Colonic mucosa (tissue), 4 donors: ENCODE measurements at places on chromosomes 7 and 10.

- peak; percentile 74 for DNase-seq
Measured at GRCh38 chr10:12806228-12807095, 195.1 kb downstream of the CCDC3 start.

DNA sequence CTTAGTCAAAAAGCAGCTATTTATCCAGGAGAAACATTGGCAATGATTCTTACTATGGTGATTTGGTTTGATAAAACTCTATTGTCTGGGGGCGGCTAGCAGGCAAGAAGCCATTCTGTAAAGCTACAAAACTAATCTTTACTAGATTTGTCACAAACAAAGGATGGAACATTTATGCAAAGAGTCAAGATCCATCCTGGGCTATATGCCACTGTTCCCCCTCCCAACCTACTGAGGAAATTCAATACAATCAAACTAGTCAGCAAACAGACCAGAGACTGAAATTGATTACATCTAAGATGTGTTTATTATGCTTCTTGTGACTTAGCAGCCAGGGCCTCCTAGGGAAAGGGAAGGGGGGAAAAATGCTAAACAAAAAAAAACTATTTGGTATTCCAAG lies 397.6 kb downstream of the GPAM start:
- no peak for DNase-seq

DNA sequence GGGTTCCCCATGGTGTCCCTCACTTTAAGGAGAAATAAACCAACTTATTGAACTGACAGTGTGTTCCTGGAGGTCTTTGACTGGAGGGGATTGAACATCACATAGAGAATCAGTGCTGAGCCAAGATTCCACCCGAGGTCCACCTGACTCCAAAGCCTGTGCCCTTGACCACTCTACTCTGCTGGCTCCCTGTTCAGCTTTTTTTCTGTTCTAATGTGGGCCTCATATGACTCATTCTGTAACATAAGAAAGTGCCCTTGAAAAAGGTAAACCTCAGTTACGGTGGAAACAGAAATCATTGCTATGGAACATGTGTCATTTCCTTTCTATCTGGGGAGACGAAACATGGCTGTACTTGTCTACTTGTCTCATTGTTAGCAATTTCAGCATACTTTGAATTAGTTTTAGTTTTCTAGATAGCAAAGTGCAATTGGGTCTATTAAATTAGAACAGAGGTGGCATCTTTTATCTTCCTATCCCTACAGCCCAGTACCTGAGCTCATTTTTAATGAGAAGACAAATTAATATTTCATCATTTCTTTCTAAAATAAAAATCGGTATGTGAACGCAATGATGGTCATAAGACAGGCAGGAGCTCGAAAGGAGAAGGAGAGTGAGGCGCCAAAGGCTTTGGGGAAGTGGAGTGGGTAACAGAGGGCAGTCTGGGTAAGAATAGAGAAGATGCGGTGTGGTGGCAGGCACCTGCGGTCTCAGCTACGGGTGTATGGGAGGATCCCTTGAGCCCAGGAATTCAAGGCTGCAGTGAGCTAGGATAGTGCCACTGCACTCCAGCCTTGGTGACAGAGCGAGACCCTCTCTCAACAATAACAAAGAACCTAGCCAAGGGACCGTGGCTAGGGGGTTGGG lies 1.5 kb downstream of the GSDME start:
- DNase-seq, result no peak

- no peak for DNase-seq
Measured at GRCh38 chr7:20447021-20447650, 116.4 kb downstream of the ITGB8 start.

DNA sequence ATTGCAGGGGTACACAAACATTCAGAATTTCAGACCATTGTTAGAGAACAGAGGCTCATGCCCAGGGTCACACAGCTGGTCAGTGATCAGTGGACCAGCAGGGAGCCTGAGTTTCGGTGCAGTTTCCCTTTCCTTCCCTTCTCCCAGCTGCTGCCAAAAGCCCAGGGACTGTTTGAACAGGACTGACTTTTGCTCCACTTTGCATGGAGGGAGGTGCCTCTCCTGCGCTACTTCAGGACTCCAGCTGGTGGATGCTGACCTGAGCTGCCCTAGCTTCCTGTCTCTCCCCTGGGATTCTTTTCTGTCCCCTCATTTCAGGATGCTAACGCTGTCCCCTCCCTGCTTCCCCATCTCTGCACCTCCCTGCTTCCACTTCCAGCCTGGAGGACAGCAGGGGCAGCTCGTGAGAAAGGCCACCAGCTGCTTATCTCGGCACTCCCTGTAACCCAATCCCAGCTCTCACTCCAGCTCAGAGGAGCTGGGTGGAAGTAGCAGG lies 14.5 kb downstream of the SH2D4B start:
- peak; percentile 74 for DNase-seq

DNA sequence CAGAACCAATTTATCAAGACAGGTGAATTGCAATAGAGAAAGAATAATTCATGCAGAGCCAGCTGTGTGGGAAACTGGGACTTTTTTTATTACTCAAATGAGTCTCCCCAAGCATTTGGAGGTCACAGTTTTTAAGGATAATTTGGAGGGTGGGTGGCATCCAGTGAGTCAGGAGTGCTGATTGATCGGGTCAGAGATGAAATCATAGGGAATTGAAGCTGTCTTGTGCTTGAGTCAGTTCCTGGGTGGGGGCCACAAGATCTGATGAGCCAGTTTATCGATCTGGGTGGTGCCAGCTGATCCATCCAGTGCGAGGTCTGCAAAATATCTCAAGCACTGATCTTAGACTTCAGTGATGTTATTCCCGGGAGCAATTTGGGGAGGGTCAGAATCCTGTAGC lies 9.9 kb upstream of the MYO1G start:
- DNase-seq, result no peak

DNA sequence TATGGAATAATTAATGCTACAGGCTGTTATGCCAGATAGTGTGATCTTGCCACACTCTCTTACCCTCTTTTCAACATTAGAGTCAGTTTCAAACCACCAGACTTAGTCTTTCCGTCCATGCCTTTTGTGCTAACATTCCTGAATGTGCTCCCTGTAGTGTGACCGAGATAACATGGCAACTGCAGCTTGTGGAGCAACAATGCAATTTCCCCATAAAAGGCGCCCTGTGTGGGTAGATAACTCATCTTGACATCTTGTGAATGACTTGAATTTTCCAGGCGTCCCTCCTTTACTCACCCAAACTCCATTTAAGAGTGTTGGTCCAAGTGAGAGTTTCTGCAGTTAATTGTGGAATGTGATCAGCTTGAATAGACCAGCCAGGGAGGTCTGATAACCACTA lies 99.6 kb downstream of the DNAH11 start:
- DNase-seq, result no peak

DNA sequence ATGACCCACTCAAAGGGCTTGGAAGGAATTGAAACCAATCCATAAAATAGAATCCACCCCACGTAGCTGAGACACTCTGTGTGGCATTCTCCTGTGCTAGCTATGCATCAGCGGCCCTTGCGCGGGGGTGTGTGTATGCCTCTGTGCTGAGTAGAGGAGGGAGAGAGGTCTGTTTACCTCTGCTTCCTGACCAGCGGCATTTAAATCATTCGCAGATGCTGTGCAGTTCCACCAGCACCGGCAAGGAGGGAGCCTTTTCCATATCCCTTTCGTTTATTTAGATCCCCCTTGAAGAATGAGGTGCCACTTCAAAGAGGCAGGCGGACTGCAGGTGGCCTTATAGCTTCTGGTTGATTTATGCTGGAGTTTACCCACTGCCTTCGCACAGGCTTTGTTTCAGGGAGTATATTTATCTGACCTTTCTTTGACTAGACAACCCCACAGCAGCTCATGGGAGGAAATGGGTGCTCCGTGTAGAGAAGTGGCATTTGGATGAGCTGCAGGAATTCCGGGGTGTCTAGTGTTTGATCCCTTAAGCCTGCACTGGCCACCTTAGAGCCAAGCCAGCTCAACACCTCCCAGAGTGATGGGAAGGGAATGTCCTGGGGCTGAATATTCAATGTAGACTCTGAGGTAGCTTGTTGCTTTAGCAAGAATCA lies 11.4 kb downstream of the C10orf53 start:
- DNase-seq, result no peak

- DNase-seq, result no peak
Measured at GRCh38 chr7:149334219-149334618, 72.2 kb downstream of the ZNF783 start.

DNA sequence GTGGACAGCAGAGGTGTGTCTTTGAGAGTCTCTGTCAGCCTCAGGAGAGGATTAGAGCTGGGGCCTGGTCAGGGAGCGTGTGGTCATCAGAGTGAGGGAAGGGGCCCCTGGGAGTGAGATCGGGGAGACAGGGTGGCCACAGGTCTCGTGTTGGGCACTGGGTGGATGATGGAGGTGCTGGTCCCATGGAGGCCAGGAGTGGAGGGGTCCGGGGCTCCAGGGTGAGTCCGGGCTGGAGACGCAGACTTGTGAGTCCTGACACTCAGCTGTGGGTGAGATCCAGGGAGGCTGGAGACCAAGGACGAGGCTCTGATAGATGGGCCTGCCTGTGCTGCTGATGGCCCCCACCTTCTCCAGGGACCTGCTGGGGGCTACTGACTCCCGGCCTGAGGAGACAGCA lies 88.6 kb downstream of the DYNC2I1 start:
- DNase-seq, result no peak

DNA sequence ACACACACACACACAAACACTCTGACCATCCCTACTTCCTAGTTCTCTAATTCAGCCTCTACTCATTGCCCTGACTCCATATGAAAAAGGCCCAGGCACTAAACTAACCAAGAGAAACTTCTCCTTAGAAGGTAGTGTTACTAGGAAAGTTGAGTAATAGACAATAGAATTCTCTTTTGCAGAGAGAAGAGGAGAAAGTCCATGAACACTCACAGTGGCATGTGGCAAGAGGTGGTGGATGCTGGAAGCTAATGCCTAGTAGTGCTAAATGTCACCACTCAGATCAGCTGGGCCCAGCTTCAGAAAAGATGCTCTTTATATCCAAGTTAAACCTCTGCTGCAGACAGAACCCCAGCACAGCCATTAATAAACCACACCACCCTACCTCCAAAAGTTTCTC lies 58.2 kb downstream of the SORBS1 start:
- DNase-seq, result no peak

GRCh38 chr7:137025469-137026175 lies 157.2 kb downstream of the CHRM2 start:
- DNase-seq, result no peak

DNA sequence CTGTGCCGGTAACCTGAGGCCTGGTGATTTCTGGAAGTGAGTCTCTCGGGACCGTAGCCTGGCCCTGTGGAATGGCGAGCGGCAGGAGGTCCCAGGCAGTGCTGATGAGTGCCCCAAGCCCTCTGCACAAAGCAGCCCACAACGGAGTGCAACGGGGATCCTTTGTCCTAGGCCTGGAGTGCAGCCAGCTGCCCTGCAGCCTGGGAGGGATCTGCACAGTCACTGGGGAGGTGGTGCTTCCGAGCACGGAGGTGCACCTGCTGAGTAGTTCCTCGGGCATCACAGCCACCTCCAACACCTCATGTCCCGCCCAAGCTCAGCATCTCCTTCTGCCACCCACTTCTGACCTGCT lies 162.8 kb upstream of the ZMIZ1 start:
- DNase-seq, result no peak

GRCh38 chr7:95693551-95694333 lies 78.6 kb upstream of the DYNC1I1 start:
- no peak for DNase-seq

DNA sequence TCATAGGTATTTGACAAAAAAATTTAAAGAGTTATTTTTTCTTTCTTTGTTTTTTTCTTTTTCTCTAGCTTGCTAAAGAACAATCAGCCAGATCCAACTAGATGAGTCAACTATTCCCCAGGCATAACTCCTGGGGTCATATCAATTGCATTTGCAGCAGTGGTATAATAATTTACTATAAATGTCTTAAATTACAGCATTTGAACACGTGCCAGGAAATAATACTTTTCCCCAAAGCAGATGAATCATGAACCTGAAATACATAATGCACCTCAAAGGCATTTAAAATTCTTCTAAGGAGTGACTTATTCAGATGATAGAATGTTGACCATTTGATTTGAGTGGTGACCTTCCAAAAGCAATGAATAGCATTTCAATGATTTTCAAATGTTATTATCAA lies 190.1 kb downstream of the LRRTM3 start:
- DNase-seq, result no peak

- DNase-seq, result no peak
Measured at GRCh38 chr10:33550811-33551210, 216.3 kb upstream of the NRP1 start.

DNA sequence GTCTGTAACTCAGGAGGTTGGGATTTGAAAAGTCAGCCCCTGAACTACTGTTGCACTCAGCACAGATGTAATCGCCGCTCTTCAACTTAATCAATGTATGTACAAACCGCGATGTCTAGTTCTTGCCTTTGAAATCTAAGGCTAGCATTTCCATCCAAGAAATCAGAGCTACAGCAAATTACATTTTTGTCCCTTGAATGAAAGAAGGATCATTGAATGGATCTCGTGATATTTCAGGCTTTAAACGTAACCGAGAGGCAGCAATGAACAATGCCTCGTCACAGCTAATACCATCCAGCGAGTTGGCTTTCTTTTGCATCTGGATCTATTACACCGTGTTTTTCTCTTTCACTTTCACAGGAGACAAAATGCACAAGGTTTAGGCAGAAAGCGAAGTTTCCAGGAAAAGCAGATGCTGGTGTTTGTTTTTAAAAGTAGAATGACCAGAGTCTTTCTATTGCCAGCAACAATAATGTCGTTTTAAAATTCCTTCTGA lies 5.5 kb downstream of the SKIDA1 start:
- no peak for DNase-seq

GRCh38 chr7:151345576-151346469 lies 4.2 kb downstream of the NUB1 start:
- DNase-seq, result peak; percentile 28

DNA sequence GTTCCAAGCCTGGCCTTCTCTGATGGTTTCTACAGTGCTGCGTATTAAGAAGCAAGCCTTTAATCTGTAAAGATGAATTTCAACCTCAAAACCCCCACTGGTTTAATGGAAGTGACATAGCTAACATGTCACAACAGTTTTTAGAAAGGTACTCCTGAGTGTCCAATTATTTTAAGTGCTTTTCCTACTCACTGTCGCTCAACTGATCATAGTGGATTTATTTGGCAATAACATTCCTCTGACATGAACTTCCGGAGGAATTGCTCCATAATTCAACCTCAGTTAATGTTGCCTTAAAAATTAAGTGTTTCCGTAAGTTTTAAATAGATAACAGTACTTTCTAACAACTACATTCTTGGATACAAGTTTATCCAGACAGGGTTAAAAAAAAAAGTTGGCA lies 57.5 kb downstream of the AGMO start:
- DNase-seq, result no peak
